ENCODE measurements at places on chromosomes 3 and 15.

DNA sequence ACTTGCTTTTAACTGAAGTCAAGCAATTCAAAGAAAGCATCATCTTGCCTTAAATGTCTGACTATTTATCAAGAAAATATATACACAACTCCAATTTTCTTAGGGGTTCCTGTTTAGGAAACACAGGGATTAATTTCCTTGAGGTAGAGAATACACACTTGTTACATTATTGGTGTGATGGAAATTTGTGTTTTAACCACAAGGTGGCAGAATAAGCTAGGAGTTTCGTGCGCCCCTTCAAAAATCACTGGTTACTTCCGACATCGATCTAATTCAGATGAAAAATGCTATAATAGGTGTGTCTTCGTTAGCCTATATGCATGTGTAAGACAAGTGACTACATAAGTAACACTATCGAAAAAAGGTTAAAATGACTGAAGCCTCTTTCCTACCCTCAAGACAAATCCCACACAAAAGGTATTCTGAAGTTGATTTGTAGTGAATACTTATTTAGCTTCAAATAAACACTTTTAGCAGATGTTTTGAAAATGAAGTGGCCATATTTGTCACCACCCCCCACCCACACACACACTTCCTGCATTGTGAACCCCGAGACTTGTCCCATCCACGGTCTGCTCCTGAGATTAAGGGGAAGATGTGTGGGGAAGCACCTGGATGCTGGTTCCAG is 246.5 kb downstream of the ROBO1 start:
- no peaks in the 10 kb centered on the region for H3K27me3 ChIP-seq
- H3K4me3 ChIP-seq: no peak overlapping the region

- no peak for DNase-seq
- H3K27ac ChIP-seq: no peak overlapping the region
- H3K4me3 ChIP-seq: no peak overlapping the region
- H3K4me1 ChIP-seq: no peaks in the 10 kb centered on the region
- H3K36me3 ChIP-seq: no peaks in the 10 kb centered on the region
- peaks cover 36% of the 10 kb centered on the region for H3K27me3 ChIP-seq
Observed at GRCh38 chr3:134457376-134458074, 28.3 kb downstream of the ANAPC13 start.

DNA sequence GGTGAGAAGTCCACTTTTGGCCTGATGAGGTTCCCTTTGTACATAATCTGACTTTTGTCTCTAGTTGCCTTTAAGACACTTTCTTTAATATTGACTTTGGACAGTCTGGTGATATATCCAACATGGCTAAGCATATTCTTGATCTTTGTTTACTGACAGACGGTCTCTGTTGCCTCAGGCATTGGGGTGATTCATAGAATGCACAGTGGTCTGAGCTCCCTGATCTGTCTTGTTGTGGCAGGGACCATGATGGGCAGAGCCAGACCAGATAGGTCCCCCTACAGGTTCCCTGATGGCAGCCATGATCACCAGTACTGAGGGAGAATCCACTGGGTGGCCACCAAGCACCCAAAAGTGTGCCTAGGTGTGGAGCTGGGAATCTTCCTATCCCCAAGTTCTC is 678.1 kb downstream of the MCTP2 start:
- no peaks in the 10 kb centered on the region for H3K27me3 ChIP-seq
- H3K4me1 ChIP-seq: no peaks in the 10 kb centered on the region
- no peak overlapping the region for H3K4me3 ChIP-seq
- H3K27ac ChIP-seq: no peak overlapping the region

GRCh38 chr3:16687221-16687620 is 82.0 kb upstream of the DAZL start:
- H3K4me1 ChIP-seq: peaks cover 4% of the 10 kb centered on the region
- H3K27me3 ChIP-seq: no peaks in the 10 kb centered on the region
- H3K36me3 ChIP-seq: no peaks in the 10 kb centered on the region
- no peak for DNase-seq
- H3K27ac ChIP-seq: no peak overlapping the region

DNA sequence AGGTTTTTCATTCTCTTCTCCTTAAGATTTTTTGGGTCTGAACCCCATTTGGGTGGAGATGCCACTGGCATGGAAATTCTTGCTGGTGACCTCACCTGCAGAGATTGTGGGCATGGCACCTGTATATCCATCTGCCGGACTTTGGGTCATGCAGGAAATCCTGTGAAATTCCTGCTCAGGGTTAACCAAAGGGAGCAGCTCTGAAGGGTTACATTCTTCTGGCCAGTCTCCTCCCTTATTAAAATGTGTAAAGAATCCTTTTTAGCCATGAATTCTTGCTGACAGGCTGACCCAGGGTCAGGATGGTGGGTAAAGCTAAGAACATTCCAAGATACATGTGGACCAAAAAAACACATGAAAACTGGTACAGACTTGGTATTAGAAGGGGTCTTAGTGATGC is 27.4 kb downstream of the ARHGEF26 start:
- H3K27me3 ChIP-seq: peaks cover 10% of the 10 kb centered on the region
- no peak for DNase-seq
- no peaks in the 10 kb centered on the region for H3K4me1 ChIP-seq
- no peaks in the 10 kb centered on the region for H3K36me3 ChIP-seq
- no peak overlapping the region for H3K27ac ChIP-seq

GRCh38 chr15:94348084-94348483 is 116.7 kb downstream of the MCTP2 start:
- H3K4me3 ChIP-seq: no peak overlapping the region
- peaks cover 51% of the 10 kb centered on the region for H3K36me3 ChIP-seq
- no peak for DNase-seq
- no peaks in the 10 kb centered on the region for H3K27me3 ChIP-seq
- H3K4me1 ChIP-seq: peaks cover 15% of the 10 kb centered on the region
- peak overlapping the region; percentile 79 for H3K27ac ChIP-seq

- no peaks in the 10 kb centered on the region for H3K27me3 ChIP-seq
- H3K36me3 ChIP-seq: no peaks in the 10 kb centered on the region
- H3K4me3 ChIP-seq: no peak overlapping the region
- no peak for DNase-seq
- no peak overlapping the region for H3K27ac ChIP-seq
Observed at GRCh38 chr15:61318802-61319525, 89.9 kb upstream of the RORA start.

DNA sequence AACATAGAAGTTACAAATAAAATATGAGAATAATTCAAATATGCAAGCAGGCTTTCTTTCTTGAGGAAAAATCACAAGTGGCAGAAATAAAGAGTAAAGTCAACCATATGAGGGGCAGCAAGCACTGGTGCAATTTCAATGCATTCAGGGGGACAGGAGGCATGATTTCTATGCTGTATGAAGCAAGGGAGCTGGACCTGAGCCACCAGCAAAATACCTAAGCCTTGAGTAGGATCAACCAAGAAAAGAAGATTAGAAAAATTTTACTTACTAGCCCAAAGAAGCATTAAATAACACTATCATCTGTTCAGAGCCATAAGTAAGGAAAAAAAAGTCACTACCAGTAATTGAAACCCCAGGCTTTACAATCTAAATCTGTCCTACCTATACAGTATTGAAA is 6.3 kb downstream of the ADGRG7 start:
- H3K27ac ChIP-seq: no peak overlapping the region
- no peaks in the 10 kb centered on the region for H3K4me1 ChIP-seq
- H3K36me3 ChIP-seq: no peaks in the 10 kb centered on the region
- DNase-seq: no peak

- no peak overlapping the region for H3K4me3 ChIP-seq
- DNase-seq: peak; percentile 39
- H3K36me3 ChIP-seq: no peaks in the 10 kb centered on the region
- no peak overlapping the region for H3K27ac ChIP-seq
- H3K4me1 ChIP-seq: peaks cover 3% of the 10 kb centered on the region
Observed at GRCh38 chr15:94164202-94164807, 67.1 kb upstream of the MCTP2 start.

- no peaks in the 10 kb centered on the region for H3K4me1 ChIP-seq
- no peaks in the 10 kb centered on the region for H3K36me3 ChIP-seq
Observed at GRCh38 chr3:71803248-71803647, 18.3 kb upstream of the PROK2 start.

DNA sequence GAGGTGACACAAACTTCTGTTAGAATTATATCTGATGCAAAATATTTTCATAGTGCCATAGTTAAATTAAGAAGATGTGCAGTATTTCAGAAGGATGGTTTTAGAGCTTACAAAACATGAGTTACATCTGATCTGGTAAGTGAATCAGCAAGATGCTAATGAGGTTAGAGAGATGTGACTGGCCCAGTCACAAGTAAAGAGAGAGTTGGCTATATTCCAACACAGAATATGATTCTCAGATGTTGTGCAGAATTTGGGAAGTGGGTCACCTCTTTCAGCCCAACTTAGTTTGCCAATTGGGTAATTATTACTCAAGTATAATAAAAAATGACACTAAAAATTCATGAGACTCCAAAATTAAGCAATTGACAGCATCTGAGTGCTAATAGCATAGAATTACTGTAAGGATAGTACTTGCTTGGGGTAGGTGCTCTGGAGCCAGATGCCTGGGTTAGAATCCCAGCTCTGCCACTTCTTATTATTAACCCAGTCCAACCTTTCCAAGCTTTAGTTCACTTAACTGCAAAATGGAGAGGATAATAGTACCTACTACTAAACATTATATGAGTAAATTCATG is 30.8 kb downstream of the P2RY1 start:
- H3K27me3 ChIP-seq: peaks cover 1% of the 10 kb centered on the region
- no peak overlapping the region for H3K27ac ChIP-seq
- DNase-seq: no peak
- no peaks in the 10 kb centered on the region for H3K36me3 ChIP-seq
- H3K4me1 ChIP-seq: no peaks in the 10 kb centered on the region

- no peak overlapping the region for H3K27ac ChIP-seq
- no peak for DNase-seq
- no peaks in the 10 kb centered on the region for H3K36me3 ChIP-seq
- H3K4me3 ChIP-seq: no peak overlapping the region
Observed at GRCh38 chr15:60912984-60913697, 316.0 kb downstream of the RORA start.

GRCh38 chr15:35693286-35693685 is 147.3 kb upstream of the DPH6 start:
- H3K36me3 ChIP-seq: no peaks in the 10 kb centered on the region
- H3K4me3 ChIP-seq: no peak overlapping the region
- no peak overlapping the region for H3K27ac ChIP-seq
- peaks cover 4% of the 10 kb centered on the region for H3K27me3 ChIP-seq
- H3K4me1 ChIP-seq: no peaks in the 10 kb centered on the region

- no peak for DNase-seq
- H3K4me3 ChIP-seq: no peak overlapping the region
- H3K36me3 ChIP-seq: no peaks in the 10 kb centered on the region
- H3K4me1 ChIP-seq: no peaks in the 10 kb centered on the region
- no peak overlapping the region for H3K27ac ChIP-seq
Observed at GRCh38 chr3:155727836-155728235, 17.0 kb downstream of the PLCH1 start.

DNA sequence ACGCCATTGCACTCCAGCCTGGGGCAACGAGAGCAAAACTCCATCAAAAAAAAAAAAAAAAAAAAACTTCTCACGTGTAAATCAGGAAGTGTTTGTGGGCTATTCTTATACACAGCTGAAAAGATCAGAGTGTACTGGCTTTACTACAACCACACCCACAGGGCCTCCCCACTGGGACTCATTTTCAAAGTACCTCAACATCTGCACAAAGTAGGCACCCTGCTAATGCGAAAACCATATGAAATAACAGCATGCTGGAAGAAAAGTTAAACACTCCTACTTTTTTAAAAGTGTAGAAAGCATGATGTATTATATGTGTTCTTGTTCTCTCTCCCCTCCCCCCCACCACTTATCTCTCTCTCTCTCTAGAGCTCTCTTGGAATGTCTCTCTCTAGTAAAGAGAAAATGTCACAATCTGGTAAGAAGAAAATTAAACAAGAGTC is 11.1 kb downstream of the UACA start:
- no peaks in the 10 kb centered on the region for H3K36me3 ChIP-seq
- H3K27me3 ChIP-seq: peaks cover 3% of the 10 kb centered on the region
- peak; percentile 29 for DNase-seq

GRCh38 chr3:183022936-183023516 is 42.7 kb upstream of the DCUN1D1 start:
- DNase-seq: no peak
- H3K4me1 ChIP-seq: no peaks in the 10 kb centered on the region
- no peak overlapping the region for H3K27ac ChIP-seq
- no peaks in the 10 kb centered on the region for H3K27me3 ChIP-seq

DNA sequence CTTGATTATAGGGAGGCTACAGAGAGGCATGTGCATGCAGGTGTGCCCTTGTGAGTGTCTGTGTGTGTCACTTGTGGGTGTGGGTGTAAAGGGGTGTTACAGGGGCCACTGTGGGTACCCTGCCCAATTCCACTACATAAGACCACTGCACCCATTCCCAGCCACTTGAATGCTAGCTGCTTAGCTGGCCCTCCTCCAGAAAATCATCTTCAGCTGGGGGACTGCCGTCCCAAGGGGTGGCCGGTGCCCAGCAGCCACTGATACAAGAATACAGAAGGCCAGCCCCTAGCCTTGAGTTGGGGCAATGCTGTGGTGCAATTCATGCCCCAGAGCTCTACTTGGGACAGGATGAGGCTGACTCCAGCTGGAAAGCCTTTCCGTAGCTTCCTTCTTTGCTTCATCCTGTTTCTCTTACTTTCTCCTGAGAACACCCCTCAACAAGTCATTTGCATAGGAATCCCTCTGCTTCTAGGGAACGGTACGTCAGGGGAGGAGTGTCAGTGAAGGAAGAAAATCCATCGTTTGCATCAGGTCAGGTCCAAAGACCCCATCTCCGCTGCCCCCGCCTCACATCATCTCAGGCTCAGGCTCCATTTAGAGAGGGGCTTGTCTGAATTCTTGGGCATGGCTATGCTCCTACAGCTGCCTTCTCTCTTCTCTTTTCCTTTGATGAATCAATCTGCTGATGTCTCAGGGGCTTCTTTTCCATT is 72.0 kb downstream of the SCN5A start:
- H3K36me3 ChIP-seq: no peaks in the 10 kb centered on the region
- DNase-seq: no peak
- H3K27ac ChIP-seq: no peak overlapping the region

DNA sequence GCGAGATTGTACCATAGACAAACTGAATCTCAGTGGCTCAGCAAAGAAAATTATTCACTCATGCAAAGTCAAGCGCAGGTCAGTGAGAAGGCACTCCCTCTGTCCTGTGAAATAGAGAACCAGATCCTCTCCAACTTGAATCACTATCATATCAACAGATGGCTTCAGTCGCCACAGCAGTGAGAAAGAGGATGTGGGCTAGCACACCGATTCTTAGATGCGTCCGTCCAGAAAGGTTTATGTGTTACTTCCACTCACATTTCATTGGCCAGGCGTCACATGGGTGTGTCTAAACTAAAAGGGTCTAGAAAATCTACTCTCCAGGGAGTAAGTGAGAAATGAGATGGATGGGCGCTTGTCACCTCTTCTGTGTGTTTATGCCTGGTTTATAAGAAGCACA is 141.6 kb upstream of the KBTBD8 start:
- H3K27ac ChIP-seq: no peak overlapping the region
- DNase-seq: peak; percentile 6
- H3K4me1 ChIP-seq: no peaks in the 10 kb centered on the region
